ENCODE measurements at places on chromosomes 12 and 14.
A peak's percentile ranks its signal among the peaks of the same experiment; 100 is the strongest.

GRCh38 chr12:3351731-3352130 lies 139.3 kb upstream of the PRMT8 start:
- no peak for DNase-seq

- DNase-seq, result no peak
These were observed 17.9 kb downstream of the RTL1 start for GRCh38 chr14:100885617-100886016.

DNA sequence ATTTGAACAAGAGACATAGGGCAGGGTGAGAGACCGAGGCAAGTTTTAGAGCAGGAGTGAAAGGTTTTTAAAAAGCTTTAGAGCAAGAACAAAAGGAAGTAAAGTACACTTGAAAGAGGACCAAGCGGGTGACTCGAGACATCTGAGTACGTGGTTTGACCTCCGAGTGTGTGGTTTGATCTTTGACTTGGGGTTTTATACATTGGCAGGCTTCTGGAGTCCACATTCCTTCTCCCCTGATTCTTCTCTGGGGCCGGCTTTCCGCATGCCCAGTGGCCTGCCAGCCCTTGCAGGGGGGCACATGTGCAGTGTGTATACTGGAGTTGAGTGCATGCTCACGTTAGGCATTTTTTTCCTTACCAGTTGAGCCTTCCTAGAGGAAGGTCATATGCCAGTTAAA lies 96.3 kb downstream of the SLC15A4 start:
- no peak for DNase-seq

DNA sequence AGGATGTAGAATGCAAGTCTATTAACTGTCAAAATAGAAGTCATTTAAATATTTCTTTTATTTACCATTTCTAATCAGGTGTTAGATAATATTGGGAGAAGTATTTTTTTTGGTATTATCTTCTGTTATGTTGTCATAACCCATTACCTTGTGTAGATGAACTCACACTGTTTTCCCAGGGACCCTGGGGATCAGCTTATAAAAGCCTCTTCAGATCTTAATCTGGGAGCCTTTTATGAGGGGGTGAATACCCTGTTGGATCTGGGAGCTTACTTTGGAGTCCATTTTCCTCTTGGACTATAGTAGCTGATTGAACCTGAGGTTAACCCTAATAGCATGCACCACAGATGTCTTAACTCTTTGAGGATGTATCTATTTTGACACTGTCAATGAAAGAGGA lies 176.3 kb upstream of the ATP2B1 start:
- no peak for DNase-seq

- DNase-seq, result peak; percentile 23
These were observed 323.4 kb downstream of the VRK1 start for GRCh38 chr14:97120611-97121031.

DNA sequence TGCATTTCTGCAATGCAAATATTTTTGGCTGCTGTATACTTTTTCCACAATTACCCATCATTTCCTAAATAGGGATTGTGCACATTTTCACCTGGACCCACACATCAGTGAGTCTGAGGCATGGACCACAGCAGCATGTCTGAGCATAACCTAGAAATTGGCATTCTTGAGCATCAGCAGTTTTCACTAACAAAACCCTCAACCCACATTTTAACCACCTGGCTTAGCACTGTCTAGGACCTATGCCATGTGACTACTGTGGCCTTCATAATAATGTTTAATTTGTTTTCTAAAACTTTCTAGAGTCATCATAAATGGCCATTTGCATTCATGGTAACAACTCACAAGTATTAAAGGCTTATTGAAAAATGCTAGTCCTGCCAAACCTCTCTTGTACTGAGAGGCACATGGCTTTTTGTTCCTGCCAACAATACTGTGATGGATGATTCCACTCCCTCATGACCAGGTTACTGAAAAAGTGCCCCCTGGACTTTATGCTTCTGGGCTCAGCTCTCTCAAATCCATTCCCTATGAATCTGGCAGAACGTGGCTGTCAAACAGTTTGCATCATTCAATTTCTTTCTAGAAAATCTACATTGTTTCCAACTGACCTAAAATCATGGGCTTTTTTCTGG lies 240.0 kb downstream of the MDGA2 start:
- no peak for DNase-seq

GRCh38 chr12:48036818-48037217 lies 32.5 kb upstream of the COL2A1 start:
- no peak for DNase-seq

DNA sequence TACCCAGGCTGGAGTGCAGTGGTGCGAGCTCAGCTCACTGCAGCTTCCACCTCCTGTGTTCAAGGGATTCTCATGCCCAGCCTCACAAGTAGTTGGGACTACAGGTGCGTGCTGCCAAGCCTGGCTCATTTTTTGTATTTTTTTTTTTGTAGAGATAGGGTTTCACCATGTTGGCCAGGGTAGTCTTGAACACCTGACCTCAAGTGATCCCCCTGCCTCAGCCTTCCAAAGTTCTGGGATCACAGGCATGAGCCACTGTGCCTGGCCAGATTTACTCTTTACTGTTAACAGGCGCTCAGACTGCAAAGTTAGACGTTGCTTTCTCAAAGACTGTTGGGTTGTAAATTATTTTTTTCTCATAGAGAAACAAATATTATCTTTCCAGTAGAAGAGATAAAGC lies 46.1 kb upstream of the LRRK2 start:
- DNase-seq, result no peak

DNA sequence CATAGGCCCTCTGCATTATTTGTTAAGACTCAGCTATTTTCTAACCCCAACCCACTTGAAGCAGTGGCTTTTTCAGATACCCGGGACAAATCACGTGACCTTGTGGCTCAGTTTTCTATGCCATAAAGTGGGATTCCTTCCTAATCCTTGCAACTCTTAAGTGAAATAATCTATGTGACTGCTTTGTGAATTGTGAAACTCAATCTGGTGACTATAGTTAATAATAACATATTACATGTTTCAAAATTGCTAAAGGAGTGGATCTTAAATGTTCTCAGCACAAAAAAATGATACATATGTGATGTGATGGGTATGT lies 17.3 kb downstream of the EML1 start:
- DNase-seq, result no peak

DNA sequence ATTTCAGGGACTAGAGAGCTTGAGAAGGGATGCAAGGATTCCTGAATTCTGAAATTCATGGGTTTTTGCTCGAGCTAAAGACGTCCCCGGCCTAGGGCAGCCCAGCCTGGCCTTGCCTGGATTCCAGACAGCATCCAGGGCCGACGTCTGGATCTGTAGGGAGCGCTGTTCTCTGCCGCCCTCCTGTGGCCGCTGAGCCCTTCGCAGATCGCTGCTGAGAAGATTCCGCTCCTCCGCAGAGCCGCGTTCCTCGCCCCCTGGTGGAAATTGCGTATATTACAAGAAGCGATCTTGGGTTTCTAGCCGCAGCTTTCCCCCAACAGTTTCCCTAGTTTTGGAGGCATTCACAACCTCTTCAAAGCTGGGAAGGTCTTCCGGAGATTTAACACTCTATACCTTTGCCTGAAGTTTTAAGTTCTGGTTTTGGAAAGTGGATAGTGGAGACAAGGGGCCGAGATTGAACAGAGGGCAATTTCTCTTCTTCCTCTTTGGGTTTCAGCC lies 5.1 kb downstream of the CISTR start:
- DNase-seq, result peak; percentile 61

- no peak for DNase-seq
These were observed 106.3 kb upstream of the FKBP4 start for GRCh38 chr12:2688381-2688931.

DNA sequence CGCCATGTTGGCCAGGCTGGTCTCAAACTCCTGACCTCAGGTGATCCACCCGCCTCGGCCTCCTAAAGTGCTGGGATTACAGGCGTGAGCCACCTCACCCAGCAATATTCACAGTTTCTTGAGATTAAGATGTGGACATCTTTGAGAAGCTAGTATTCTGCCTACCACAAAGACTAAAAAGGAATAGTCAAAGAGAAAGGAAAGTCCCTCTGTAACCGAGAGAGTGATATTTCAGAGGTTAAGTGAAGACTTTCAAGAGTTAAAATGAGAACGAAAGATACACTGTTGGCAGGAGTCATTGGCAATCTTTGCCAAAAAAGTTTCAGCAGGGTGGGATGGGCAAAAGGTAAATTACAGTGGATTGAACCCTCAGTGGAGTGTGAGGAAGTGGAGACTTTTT lies 15.6 kb downstream of the DGKA start:
- DNase-seq, result no peak

GRCh38 chr14:80271389-80271788 lies 60.1 kb upstream of the DIO2 start:
- no peak for DNase-seq

DNA sequence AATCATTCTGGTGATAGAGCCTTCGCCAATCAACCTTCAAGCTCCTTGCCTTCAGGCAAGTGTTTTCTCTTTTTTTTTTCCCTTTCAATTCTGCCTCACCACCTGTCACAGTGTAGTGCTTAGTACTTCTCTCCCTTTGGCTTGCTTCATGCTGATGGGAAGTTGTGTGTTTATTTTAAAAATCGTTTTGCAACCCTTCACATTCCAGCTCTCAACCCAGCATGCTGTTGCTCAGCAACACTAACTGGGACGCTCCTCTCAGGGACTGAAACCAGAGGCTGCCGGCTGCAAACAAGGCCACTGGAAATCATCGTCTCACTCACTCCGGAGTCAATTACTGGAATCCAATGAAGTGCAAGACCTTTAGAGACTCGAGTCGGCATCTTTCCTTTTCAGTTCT lies 342.7 kb downstream of the PRKD1 start:
- no peak for DNase-seq

Measured in stimulated activated CD8-positive, alpha-beta memory T cell treated with anti-CD3 and anti-CD28 coated beads, Interleukin-4, amount 100 ng/mL, for 1 hour (primary cell).